ENCODE measurements at places on chromosomes 5 and 9.

DNA sequence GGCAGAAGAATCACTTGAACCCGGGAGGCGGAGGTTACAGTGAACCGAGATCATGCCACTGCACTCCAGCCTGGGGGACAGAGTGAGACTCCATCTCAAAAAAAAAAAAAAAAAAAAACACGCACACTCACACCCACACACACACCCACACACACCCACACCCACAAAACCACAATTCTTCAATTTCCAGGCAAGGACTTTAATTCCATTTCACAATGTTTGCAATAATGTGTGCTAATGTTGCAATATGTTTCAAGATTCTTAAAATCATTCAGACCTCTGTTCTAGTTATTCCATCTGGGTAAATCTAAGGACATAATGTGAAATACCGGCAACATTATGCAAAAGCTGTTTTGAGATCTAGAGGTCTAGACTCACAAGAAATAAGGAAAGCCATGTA is 28.3 kb downstream of the CCDC69 start:
- DNase-seq = peak; percentile 66

DNA sequence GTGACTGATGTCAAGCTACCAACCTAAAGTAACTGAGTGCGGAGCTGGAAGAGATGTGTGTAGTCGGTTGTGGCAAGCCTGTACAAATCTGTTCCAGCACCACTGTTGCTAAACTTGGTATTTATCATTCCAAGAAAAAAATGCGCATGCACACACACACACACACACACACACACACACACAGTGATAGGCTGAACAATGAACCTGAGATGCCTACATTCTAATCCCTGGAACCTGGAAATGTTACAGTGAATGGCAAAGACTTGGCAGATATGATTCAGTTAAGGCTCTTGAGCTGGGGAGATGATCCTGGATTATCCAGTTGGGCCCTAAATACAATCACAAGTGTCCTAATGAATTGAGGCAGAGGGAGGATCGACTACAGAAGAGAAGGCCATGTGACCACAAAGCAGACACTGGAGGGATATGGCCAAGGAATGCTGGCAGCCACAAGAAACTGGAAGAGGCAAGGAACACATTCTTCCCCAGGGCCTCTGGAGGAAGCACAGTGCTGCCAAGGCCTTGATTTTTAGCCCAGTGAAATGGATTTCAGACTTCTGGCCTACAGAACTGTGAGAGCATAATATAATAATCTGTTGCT is 49.7 kb upstream of the LHFPL2 start:
- no peak for DNase-seq

GRCh38 chr5:74738406-74738805 is 28.5 kb downstream of the GFM2 start:
- DNase-seq = no peak

DNA sequence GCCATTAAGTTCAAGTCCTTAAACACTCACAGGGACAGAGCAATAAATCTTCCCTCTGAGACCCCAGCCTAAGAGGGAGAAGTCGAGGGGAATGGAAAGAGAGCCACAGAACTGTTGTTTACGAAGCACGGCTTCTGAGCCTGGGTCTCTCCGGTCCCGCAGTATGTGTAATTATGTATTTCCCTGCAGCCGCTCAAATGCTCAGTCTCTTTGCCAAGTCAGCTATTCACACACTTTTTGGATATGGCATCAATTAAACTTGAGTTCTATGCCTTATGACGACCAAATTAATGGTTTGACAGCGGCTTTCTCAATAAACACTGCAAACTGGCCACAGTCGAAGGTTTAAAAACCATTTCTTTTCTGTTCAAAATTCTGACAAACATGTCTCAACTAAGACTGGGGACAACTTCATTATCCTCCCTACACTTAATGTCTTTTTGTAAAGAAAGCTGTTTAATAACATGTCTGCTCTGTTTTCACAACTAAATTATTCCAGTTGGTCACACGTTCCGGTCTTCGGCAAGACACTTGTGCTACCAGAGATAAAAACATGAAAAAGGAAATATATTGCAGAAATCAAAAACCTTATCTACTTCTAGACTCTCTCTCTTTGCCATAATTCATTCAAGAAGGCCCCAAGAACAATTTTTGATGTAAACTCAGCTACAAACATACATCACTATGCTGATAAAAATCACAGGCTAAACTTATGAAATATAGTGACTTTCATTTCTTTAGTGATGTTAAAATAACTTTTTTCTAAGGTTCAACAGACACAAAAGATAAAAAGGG is 203.2 kb downstream of the GAPVD1 start:
- no peak for DNase-seq

GRCh38 chr9:73531658-73532057 is 380.0 kb downstream of the ANXA1 start:
- DNase-seq = no peak

DNA sequence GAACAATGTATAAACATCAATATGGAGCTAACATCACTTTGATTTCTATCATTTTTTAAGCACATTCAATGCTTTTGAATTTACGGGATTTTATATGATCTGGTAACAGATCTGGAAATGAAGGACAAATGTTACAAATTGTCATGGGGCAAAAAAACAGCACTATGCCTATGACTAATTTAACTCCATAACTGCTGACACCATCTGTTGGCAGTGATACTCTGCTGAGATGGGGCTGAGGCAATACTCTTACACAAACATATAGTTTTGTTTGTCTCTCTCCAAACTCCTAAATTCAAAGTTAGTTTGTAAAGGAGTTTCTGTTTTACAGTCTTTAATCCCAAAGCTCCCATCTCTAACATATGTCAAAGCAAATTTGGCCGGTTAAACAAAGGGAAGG is 132.5 kb upstream of the FER start:
- no peak for DNase-seq

GRCh38 chr9:105445203-105445881 is 2.5 kb upstream of the FSD1L start:
- DNase-seq = no peak

- DNase-seq = no peak
Observed at GRCh38 chr9:6692433-6692832, 46.9 kb upstream of the GLDC start.

- no peak for DNase-seq
Observed at GRCh38 chr5:82613891-82614290, 335.7 kb upstream of the RPS23 start.

GRCh38 chr5:144072518-144072927 is 97.9 kb downstream of the YIPF5 start:
- DNase-seq = no peak

GRCh38 chr5:93277051-93277450 is 304.0 kb downstream of the NR2F1-AS1 start:
- DNase-seq = no peak

DNA sequence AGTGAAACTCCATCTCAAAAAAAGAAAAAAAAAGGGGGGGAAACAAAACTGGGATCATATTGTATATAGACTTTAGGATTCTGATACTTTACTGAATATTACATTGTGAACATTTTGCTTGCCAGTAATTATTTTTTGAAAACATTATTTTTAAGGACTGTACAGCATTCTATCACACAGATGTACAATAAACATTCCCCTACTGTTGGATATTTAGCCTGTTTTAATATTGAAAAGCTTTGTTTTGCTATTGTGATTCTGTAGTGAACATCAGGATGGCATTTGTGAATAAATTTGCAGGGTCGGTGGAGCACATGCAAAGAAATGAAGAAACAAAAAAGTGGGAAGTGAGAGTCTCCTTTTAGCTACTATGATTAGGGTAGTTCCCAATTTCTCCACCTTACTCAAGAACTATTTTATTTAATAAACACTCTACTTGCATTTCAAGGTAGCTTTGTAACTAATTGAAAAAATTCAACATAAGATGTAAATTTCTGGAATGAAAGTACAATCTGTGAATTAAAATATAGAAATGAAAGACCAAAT is 18.7 kb downstream of the RASGRF2 start:
- no peak for DNase-seq

DNA sequence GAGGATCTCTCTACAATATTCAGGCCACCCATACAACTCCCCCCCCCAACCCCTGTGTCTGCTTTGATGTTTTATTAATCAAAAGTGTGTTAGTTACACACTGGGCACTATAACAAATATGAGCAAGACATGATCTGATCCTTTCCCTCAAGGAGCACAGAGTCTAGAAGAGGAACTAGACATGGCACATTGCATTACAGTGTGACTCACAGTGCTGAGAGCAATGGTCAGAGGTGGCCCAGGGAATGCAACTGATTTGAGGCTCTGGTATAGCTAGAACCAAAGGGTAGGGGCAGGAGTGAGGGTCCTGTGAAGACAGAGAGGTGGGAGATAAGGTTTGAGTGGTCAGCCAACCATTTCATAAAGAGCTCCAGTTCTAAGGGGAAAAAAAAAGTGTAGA is 539.2 kb downstream of the ACTL7B start:
- no peak for DNase-seq

- no peak for DNase-seq
Observed at GRCh38 chr5:150601491-150602345, 38.7 kb upstream of the SYNPO start.

DNA sequence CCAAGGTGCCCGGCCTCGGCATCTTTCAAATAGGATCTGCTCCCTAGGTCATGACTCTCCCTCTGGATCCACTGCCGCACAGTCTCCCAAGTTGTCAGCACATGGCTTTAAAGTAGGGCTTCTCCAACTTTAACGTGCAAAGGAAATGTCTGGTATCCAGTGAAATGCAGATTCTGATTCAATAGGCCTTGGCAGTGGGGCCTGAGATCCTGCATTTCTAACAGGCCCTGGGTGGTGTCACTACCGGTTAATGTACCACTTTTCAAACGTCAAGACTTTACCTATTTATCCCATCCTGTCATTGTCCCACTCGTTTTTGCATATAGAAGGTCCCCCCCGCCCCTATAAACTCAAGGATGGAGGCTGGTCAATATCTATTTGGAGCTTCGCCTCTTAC is 137.6 kb upstream of the ZNF618 start:
- DNase-seq = no peak

DNA sequence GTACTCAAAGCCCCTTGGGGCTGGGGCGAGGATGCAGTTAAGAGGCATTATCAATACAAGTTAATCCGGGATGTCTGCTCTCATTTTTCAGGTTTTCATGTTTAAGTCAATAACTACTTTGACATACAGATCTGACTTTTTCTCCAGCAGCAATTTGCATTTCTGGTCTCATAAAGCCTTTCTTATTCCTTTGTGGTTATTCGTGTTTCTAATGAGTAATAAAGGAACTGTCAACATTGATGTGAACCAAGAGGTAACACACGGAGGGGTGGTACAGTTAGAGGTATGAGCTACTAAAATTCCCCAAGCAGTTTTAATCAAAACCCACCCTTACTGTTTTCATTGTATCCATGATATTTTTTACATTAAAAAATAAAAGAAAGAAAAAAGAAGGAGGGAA is 138.0 kb upstream of the NFIB start:
- DNase-seq = no peak

DNA sequence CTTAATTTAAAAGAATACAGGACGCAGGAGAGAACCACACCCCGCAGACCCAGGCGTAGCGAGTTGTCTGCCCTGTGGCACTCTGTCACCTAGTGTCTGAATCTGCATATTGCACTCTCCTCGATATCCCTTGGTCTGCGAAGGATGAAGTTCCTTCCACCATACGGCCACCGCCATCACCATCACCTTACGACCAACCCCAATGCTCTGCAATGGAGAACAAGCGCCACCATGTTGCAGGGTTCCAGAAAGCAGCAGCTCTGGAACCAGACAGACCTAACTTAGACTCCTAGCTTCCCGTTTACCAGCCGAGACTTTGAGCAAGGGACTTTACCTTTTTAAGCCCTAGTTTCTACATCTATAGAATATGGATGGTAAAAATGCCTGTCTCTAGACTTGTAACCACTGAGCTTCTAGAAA is 77.4 kb upstream of the DMRT1 start:
- no peak for DNase-seq

GRCh38 chr5:119313658-119314605 is 41.9 kb upstream of the TNFAIP8 start:
- no peak for DNase-seq

GRCh38 chr9:14730461-14730898 is 7.9 kb upstream of the CER1 start:
- no peak for DNase-seq

GRCh38 chr5:77218263-77218662 is 7.8 kb downstream of the PDE8B start:
- DNase-seq = no peak

GRCh38 chr5:13519131-13519530 is 425.4 kb downstream of the DNAH5 start:
- no peak for DNase-seq

- DNase-seq = no peak
Observed at GRCh38 chr9:72199238-72199637, 50.0 kb downstream of the GDA start.

DNA sequence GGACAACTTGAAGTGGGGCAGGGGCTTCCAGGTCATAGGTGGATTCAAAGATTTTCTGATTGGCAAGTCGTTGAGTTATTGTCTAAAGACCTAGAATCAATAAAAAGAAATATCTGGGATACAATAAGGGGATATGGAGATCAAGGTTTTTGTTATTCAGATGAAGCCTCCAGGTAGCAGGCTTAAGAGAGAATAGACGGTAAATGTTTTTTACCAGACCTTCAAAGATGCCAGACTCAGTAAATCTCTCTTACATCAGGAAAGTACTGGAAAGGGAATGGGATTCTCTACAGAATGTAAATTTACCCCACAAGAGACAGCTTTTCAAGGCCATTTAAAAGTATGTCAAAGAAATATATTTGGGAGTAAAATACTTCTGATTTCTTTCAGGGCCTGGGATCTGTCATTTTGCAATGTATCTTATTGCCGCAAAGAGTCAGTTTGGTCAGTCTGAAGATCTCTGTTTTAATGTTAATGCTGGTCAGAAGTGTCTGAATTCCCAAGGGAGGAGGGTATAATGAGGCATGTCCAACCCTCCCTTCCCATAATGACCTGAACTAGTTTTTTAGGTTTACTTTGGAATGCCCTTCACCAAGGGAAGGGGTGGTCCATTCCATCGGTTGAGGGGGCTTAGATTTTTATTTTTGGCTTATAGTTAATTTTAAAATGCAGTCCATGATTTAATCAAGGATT is 13.6 kb upstream of the LYSMD3 start:
- DNase-seq = no peak

- no peak for DNase-seq
Observed at GRCh38 chr5:3564116-3564515, 31.5 kb upstream of the IRX1 start.

- DNase-seq = peak; percentile 92
Observed at GRCh38 chr5:140157032-140157781, 17.8 kb upstream of the CYSTM1 start.

DNA sequence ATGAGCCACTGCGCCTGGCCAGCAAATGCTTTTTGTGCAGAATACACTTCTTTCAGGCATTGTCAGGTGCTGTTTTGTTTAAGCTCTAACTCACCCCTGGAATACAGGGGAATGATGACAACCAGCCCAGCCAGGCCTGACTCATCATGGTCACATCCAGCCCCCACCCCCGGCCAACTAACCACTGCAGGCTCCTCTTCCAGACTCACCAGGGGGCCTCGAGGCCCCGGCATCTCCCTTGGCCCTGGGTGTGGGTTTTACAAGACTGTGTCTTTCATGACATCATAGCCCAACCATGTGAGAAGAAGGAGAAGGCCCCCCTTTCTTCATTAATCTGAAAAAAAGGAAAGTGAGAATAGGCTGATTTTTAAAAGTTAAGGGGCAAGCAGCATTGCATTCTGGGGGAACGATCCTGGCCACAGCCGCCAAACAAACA is 35.5 kb downstream of the OLFML2A start:
- no peak for DNase-seq

GRCh38 chr5:133397348-133397747 is 215.0 kb downstream of the FSTL4 start:
- no peak for DNase-seq
